ENCODE measurements at places on chromosomes 5 and 9.

DNA sequence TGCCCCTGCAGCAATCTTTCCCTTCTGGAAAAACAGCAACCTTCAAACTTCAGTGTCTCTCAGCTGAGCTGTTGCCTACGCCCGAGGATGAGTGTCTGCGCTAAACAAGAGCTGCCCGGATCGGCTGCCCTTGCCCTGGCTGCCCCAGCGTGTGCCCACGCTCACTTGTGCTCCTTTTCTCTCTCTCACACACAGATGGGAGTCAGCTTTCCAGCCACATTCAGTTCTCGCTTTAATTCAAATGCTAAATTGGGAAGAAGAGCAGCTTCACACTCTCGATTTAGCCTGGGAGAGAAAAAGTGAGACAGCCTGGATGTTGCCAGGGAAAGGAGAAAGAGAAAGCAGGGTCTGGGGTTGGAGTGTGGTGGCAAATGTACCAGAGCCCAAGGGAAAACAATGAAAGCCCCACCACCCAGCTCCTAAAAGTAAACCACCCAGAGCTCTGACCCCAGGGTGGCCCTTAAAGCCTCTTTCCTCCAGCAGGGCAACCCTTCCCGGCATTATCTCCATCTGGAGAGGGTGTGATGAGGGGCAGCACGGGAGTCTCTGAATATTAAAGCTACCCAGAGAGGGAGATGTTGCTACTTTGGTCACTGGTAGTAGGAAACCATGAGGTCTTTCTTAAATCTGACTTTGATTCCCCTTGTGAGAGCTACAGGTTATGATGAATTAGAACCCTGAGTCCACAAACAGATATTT is 9.9 kb upstream of the EGR1 start:
- no peak for DNase-seq

GRCh38 chr9:69951411-69951810 is 92.2 kb upstream of the MAMDC2 start:
- DNase-seq = no peak

- no peak for DNase-seq
These were observed 120.9 kb upstream of the PHYKPL start for GRCh38 chr5:178353461-178353860.

DNA sequence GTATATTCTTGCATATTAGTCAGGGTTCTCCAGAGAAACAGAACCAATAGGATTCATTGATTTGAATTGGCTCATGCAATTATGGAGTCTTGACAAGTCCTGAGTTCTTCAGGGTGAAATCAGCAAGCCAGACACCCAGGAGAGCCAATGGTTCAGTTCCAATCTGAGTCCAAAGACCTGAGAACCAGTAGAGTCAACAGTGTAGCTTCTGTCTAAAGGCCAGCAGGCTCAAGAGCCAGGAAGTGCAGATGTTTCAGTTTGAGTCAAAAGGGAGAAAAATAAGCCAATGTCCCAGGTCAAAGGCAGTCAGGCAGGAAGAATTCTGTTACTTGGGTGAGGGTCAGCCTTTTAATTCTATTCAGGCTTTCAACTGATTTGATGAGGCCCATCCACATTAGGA is 37.8 kb upstream of the ANKRD34B start:
- DNase-seq = no peak

DNA sequence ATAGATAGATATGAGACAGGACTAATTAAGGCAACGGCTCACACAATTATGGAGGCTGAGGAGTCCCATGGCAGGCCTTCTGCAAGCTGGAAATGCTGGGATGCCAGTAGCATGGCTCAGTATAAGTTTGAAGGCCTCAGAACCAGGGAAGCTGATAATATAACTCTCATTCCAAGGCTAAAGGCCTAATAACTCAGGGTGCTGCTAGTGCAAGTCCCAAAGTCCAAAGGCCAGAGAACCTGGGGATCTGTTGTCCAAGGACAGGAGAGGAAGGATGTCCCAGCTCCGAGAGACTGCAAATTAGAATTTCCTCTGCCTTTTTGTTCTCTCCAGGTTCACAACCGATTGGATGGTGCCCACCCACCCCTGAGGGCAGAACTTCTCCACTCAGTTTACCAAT is 114.5 kb downstream of the SV2C start:
- no peak for DNase-seq

DNA sequence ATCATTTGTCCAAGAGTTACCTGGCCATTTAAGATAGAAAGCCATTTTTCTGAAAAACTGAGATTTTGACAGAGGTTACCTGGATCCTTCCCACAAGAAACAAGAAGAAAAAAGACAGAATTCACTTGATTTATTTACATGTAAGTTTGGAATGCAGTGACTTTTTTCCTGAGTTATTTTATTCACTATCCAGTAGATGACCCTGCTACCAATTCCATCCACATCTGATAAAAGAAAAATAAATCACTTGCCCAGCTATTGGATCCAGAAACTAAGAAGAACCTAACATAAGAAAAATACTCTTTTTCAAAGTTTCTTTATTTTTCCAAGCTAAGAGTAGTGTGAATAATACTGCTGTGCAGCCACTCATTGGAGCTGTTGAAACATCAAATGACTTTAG is 275.2 kb downstream of the CETN3 start:
- DNase-seq = no peak

GRCh38 chr5:54792611-54793404 is 192.6 kb downstream of the ESM1 start:
- no peak for DNase-seq

GRCh38 chr9:134057751-134058701 is 9.8 kb downstream of the BRD3 start:
- no peak for DNase-seq

GRCh38 chr9:109997682-109998081 is 210.3 kb downstream of the C9orf152 start:
- no peak for DNase-seq

Measured in NCI-H345 (cell line).